ENCODE measurements at places on chromosomes 11 and 22.
A peak's percentile ranks its signal among the peaks of the same experiment; 100 is the strongest.

DNA sequence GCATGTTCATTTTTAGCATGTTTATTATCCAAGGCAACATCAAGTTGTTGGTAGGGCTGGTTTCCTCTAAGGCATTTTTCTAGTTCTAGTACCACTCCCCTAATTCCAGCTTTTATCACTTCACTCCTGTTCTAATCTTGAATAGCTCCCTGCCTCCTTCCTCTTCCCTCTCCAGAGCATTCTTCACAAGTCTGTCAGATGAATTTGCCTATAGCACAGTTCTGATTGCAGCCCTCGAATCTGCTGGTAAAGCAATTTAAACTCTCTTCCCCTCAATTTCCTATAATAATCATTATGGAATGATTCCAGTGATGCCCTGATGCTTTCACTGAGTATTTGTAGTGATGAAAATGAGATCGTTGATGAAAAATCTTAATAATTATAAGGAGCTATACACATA lies 43.3 kb downstream of the CLMP start:
- DNase-seq = no peak

DNA sequence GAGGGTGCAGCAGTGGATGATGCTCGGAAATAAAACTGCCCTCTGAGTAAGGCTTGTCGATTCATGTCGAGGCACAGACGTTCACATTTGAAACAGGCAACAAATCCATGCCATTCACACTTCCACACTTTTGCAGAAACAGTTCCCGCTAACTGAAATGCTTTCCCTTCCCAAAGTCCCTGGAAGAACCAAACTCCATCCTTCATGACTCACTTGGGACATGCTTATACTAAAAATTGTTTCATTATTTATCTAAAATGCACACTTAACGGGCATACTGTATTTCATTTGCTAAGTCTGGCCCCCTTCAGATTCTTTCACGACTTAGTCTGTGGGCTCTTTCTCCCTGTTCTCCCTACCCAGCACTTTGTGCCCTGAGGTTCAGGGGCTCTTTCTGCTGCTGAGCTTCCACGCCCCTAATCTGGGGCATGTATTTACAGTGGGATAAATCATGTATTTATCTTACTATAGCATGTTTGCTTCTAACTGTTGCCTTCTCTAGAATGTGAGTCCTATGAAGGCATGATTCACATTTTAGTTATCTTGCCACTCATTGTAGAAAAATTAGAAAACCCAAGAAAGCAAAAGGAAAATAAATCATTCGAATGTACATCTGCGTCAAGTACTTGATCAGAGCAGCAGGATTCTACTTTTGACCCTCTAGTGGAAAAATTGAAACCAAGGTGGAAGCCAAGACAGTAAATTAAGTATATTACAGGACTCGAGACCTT lies 12.5 kb downstream of the SCGB1A1 start:
- no peak for DNase-seq

GRCh38 chr11:69627551-69627950 lies 13.4 kb upstream of the CCND1 start:
- no peak for DNase-seq

- no peak for DNase-seq
Observed at GRCh38 chr11:6415797-6416196, 3.1 kb downstream of the APBB1 start.

DNA sequence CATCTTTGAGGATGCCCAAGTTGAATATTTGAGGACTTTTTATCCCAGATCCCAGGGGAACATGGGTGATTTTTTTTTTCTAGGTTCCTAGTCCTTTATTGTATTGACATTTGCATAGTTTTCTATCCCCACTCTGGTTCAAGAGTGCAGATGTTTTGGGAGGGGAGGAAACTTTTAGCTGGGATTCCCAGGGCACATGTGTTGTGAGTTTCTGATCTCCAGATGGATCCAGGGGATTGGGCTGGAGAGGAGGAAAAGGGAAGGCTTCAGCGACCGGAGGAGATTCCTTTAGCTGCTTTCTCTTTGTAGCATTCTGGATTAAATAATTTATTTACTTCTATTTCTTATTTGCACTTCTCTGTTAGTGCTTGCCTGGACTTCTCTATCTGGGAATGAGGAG lies 14.7 kb upstream of the SORL1-AS1 start:
- no peak for DNase-seq

- peak; percentile 68 for DNase-seq
Observed at GRCh38 chr22:42399315-42400271, 32.6 kb downstream of the NFAM1 start.

- DNase-seq = no peak
Observed at GRCh38 chr11:70557742-70558485, 159.6 kb downstream of the CTTN start.

- DNase-seq = no peak
Observed at GRCh38 chr11:83717537-83717936, 431.4 kb upstream of the CCDC90B start.

- no peak for DNase-seq
Observed at GRCh38 chr11:1508491-1508891, 21.9 kb upstream of the MOB2 start.

DNA sequence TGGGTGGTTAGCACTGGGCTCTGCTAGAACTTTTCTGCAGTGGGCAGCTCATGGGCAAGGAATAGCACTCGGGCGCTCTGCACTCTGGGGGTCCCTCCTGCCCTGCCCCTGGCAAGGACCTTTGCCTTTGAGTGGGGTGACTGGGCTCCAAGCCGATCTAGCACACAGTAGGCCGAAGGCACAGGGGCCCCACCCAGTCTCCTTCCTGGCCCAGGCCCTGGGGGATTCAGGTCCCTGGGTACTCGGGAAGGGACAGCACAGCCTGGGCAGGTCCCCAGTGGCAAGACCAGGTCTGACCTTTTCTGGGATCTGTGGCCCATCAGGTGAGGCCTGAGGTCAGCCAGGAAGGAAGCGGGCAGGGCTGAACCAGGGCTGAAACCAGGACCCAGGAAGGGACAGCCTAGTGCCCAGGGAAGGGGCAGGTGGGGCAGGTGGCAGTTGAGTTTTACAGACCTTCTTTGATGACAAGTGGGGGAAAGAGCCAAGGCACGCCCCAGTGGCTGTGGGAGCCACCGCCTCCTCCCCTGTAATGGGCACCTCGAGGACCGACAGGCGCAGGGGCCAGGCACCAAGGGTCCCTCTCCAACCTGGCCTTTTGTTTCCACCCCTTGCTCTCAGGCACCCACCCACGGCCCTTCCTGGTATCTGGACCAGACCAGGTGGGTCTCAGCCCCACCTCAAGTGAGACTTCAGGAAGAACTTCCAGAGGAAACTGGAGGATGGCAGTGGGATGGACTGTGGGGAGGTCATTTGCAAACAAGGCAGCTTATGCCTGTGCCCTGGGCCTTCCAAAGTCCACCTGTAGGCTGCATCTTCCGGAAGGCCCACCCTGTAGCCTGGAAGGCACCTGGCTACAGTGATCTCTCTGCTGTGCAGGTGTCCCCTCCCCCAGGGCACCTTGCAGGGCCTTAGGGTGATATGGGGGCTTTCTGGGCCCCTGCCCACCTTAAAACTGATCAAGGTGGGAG lies 883 bp upstream of the AIFM3 start:
- no peak for DNase-seq

DNA sequence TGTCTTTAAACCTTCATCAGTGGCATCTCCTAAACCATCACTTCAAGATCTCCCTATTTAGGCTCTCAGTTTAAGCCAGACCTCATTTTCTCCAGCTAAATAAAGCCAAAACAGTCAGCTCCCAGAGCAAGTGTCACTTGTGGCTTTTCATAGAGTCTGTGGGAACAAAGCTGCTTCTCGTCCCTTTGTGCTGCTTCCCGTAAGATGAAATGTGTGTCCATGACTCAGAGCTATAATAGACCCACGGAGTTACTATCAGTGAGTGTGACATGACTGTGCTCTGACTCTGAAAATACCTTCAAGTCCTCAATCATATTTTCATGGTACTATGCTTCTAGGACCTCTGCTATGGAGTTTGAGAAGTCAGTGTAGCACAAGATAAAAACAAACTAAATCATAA lies 57.3 kb upstream of the SLN start:
- DNase-seq = no peak

DNA sequence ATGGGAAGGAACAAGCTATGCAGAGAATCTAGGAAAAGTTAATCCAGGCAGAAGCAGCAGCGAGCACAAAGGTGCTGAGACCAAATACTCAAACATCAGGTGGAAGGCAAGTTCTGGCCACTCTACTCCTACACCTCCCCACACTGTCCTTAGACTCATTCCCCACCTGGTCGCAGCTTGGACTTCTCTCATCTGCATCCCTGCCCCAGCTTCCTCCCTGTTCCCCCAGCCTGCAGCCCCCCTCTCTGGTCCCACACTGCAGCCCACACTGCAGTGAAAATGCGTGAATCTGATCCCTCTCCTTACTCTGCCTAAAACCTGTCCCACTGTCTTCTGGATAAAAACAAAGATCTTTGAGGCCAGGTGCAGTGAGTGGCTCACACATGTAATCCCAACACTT lies 9.1 kb downstream of the TPBGL start:
- no peak for DNase-seq

- DNase-seq = no peak
Observed at GRCh38 chr11:93514712-93515111, 28.5 kb downstream of the SMCO4 start.

- no peak for DNase-seq
Observed at GRCh38 chr22:49691256-49691655, 136.4 kb downstream of the BRD1 start.
